Muscle of leg (tissue), 16 donors: ENCODE measurements at places on chromosomes 2 and 18. TPM values are rescaled to one million over a fixed set of nuclear protein-coding genes. Genes with fewer than 3 reads are reported as not detected.

The SLC30A3 gene
- polyA plus RNA-seq: 0.66 TPM

The CPS1 gene
- polyA plus RNA-seq: 1.6 TPM

The RALB gene
- polyA plus RNA-seq: 71.2 TPM

The TYMS gene
- polyA plus RNA-seq: 70.1 TPM

The PRKRA gene
- 54.0 TPM for polyA plus RNA-seq

The SRD5A2 gene
- 0.05 TPM for polyA plus RNA-seq

The COLEC11 gene
- 0.45 TPM for polyA plus RNA-seq

DNA sequence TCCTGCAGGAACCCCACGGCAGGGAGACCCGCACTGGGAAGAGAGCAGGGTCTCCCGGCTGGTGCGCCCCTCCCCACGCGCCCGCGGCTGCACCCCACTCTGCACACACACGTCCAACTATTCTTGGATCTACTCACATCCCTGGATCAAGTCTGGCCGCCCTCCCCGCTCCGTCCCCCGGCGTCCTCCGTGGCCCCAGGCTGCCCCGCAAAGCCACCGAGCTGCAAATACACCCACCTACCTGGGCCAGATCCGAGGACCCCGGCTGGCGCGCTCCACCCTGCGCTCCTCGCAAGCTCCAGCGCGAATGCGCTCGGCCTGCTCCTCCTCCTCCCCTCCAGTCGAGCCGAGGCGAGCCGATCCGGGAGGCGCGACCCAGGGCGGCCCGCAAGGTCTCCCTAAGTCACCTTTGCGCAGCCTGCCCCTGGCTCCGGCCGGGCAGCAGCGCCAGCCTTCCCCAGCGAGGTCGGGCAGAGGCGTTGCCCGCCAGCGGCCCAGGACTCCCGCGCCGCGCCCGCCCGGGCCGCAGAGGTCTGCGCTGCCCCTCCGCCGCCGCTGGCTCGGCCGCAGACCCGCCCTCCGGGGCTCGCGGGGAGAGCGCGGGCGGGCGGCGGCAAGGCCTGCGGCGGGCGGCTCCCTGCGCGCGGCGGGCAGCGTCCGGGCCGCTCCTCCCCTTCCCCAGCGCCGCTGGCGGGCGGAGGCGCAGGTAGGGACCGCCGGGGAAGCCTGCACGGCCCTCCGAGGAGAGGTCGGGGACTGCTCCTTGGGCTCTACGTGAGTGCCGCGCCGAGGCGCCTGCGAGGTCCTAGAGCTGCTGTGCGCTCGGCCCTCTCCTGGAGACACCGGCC, 126.0 kb downstream of the OSBPL1A start:
- peak overlapping the region; percentile 68 for H3K4me3 ChIP-seq
- H3K27me3 ChIP-seq: no peaks in the 10 kb centered on the region
- peak; percentile 90 for DNase-seq
- no peaks in the 10 kb centered on the region for H3K36me3 ChIP-seq
- H3K4me1 ChIP-seq: peaks cover 2% of the 10 kb centered on the region

DNA sequence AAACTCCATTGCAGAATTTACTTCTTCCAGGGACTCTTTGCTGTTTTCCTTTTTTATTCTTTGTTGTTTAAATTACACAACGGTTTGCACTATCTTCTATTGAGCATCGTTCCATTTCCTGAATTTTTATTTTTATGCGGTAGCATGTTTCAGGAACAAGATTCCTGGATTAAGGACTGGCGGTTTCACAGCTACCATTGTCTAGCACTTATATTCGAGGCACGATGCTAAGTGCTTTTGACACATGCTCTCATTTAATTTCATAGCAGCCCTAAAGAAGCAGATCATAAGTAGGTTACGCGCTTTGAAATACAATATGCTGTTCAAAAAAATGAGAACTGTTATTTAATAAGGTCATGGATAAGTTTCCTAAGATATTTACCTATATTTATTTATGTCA, 354.4 kb downstream of the ARL6IP6 start:
- no peaks in the 10 kb centered on the region for H3K4me1 ChIP-seq
- H3K27me3 ChIP-seq: no peaks in the 10 kb centered on the region
- no peak for DNase-seq
- H3K27ac ChIP-seq: no peak overlapping the region
- H3K36me3 ChIP-seq: no peaks in the 10 kb centered on the region

GRCh38 chr18:9820719-9821118, 65.1 kb upstream of the TXNDC2 start:
- H3K36me3 ChIP-seq: no peaks in the 10 kb centered on the region
- no peak overlapping the region for H3K27ac ChIP-seq
- no peak overlapping the region for H3K4me3 ChIP-seq
- no peak for DNase-seq

DNA sequence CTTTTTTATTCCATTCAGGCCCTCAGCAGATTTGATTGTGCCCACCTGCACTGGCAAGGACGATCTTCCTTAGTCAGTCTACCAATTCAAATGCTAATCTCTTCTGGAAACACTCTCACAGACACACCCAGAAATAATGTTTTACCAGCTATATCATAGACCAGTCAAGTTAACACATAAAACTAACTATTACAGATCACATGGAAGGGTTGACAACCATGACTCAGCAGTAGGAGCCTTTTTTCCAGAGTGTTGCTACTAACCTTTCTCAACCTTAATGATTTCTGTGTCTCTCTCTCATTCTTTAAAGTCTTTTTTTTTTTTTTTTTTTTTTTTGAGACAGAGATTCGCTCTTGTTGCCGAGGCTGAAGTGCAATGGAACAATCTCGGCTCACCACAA, 143.5 kb upstream of the MSH6 start:
- DNase-seq: no peak
- no peak overlapping the region for H3K27ac ChIP-seq
- no peak overlapping the region for H3K4me3 ChIP-seq
- H3K4me1 ChIP-seq: no peaks in the 10 kb centered on the region
- H3K27me3 ChIP-seq: peaks cover 2% of the 10 kb centered on the region

- no peaks in the 10 kb centered on the region for H3K36me3 ChIP-seq
- H3K4me1 ChIP-seq: no peaks in the 10 kb centered on the region
- H3K27me3 ChIP-seq: no peaks in the 10 kb centered on the region
Measured at GRCh38 chr2:168278424-168278888, 31.1 kb upstream of the STK39 start.

GRCh38 chr2:206160125-206160806, 571 bp downstream of the EEF1B2 start:
- DNase-seq: peak; percentile 59
- H3K4me3 ChIP-seq: peak overlapping the region; percentile 90
- H3K27me3 ChIP-seq: no peaks in the 10 kb centered on the region
- peaks cover 10% of the 10 kb centered on the region for H3K4me1 ChIP-seq

DNA sequence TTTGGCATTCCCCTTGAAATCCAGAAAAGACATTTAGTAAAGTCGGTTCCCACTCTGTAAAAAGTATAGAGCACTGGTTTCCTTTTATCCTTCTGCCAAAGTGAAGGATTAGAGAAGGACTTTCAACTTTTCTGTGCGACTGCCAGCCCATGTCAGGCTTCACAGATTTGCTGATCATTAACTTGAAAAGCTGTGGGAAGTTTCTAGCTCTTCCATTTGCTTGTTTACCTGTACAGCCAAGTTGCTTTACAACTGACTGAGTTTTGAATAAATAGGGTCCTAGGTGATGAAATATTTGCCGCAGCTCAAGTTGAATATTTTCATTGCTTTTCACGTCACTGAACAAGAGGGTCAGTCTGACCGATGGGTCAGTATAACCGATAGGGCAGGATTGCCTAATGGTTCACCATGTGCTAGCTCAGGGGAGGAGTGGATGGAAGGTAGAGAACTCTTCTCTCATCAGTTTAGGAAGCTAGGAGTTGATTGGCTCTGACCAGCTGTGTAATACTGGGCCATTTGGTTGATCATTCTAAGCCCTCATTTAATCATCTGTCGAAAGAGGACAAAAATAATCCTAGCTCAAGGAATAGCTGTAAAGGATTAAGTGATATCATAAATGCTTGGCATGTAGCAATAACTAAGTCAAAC, 30.4 kb downstream of the UPP2 start:
- no peaks in the 10 kb centered on the region for H3K27me3 ChIP-seq
- no peak overlapping the region for H3K4me3 ChIP-seq
- no peaks in the 10 kb centered on the region for H3K36me3 ChIP-seq

- peak overlapping the region; percentile 23 for H3K27ac ChIP-seq
- H3K27me3 ChIP-seq: peaks cover 39% of the 10 kb centered on the region
- DNase-seq: peak; percentile 78
- peaks cover 21% of the 10 kb centered on the region for H3K4me1 ChIP-seq
Measured at GRCh38 chr2:95346231-95346737, 49.1 kb downstream of the KCNIP3 start.

- H3K4me1 ChIP-seq: peaks cover 14% of the 10 kb centered on the region
- no peak for DNase-seq
- H3K27ac ChIP-seq: no peak overlapping the region
- no peak overlapping the region for H3K4me3 ChIP-seq
- H3K36me3 ChIP-seq: no peaks in the 10 kb centered on the region
- no peaks in the 10 kb centered on the region for H3K27me3 ChIP-seq
Measured at GRCh38 chr2:226832061-226832460, 3.8 kb upstream of the RHBDD1 start.

DNA sequence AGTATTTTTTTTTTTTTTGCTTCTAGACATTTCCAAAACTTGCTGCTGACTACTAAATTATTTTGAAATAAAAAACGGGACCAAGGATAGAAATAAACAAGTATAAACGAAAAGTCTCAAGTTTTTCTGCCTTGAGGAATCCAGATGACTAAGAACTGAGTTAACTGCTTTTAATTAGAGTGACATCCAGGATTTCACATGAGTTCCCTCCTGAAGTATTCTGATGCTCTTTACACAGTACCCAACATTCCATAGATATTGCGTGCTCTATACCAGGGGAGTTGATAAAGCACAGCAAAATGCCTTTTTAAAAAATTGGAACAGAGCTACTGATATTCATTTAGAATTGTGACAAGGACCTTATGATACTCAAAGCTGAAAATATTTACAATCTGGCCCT, 618.0 kb downstream of the CCDC85A start:
- H3K27me3 ChIP-seq: no peaks in the 10 kb centered on the region
- H3K36me3 ChIP-seq: no peaks in the 10 kb centered on the region
- H3K4me1 ChIP-seq: no peaks in the 10 kb centered on the region
- DNase-seq: no peak

DNA sequence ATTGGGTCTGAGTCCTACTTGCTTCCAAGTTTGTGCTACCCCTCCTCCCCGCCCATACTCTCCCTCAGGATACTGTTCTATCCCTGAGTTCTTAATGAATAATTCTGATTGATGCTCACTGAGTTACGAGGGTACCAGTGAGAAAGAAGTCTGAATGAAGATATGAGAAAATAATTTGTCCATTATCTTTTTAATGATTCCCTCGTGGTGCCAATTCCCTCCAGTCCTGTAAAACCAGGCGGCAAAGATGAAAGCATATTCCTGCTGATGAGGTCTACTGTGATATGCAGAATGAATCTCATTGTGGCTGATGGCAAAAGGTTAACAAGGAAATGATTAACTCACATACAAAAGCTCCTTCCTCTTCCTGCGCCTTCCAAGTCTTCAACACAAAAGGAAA, 650.2 kb upstream of the SLC39A10 start:
- H3K36me3 ChIP-seq: no peaks in the 10 kb centered on the region
- no peaks in the 10 kb centered on the region for H3K27me3 ChIP-seq
- no peak for DNase-seq
- H3K4me3 ChIP-seq: no peak overlapping the region
- no peak overlapping the region for H3K27ac ChIP-seq
- H3K4me1 ChIP-seq: peaks cover 3% of the 10 kb centered on the region

DNA sequence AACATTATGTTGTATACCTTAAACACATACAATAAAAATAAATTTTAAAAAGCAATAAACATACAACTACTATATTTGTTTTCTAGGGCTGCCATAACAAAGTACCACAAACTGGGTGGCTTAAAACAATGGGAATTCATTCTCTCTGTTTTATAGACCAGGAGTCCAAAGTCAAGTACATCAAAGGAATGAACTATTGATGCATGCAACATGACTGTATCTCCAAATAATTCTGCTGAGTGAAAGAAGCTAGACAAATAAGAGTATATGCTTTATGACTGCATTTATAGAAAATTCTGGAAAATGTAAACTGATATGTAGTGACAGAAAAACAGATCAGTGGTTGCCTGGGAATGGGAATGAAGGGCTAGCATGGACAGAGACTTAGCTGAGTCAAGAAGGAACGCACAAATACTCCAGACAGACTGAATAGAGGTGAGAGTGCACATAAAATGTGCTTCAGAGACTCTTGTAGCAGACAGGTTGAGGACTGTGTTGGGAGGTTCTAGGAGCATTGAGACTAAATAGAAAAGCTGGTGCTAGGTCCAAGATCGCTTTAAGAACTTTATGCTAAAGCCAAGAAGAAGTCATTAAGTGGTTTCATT, 11.0 kb upstream of the PLA2R1 start:
- no peak overlapping the region for H3K4me3 ChIP-seq
- no peaks in the 10 kb centered on the region for H3K27me3 ChIP-seq
- no peak for DNase-seq
